ENCODE measurements at places on chromosomes 5 and 9. TPM values are rescaled to one million over a fixed set of nuclear protein-coding genes. Genes with fewer than 3 reads are reported as not detected.

GRCh38 chr5:96195123-96195522 is 233.5 kb upstream of the ELL2 start:
- no peak for DNase-seq

- no peak for DNase-seq
Measured at GRCh38 chr9:22036866-22037626, 27.9 kb upstream of the CDKN2B start.

RANBP17 gene
- total RNA-seq: 0.34 TPM

OGN gene
- not detected for total RNA-seq

CYLC2 gene
- total RNA-seq: not detected

AFAP1L1 gene
- total RNA-seq: 11.7 TPM

DNA sequence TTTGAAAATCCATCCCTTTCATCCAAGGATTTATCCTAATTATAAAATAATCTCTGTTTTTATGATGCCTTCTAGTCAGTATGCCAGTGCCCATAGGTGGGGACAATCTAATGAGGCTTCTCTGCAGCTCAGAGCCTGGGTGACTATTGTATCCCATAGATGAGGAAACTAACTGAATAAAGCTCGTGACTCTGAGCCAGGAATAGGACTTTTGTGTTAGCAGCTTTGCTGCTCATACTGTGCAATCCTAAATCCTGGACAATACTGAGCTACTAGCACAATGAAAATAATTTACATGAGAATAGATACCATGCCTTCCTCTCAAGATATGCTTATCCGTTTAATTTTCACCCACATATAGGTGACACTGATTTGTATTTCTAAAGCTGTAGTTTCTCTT is 443.0 kb downstream of the PLK2 start:
- DNase-seq: no peak

DNA sequence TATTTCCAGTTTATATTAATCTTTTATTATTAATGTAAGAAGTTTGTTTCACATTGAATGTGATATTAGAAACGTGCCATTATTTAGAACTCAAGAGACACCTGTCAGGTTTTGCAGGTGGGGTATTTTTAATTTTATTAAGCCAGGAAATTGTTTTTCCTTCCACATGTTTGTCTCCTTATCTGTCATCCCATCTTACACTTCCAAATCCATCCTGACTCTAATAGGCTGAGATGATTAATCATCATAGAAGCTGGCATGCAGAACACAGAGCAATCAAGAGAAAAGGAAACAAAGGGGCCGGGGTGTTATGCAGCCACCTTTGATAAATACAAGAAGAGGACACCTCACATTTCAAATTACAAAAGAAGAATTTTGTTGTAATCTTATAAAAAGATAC is 506.5 kb downstream of the ISL1 start:
- DNase-seq: no peak

DNA sequence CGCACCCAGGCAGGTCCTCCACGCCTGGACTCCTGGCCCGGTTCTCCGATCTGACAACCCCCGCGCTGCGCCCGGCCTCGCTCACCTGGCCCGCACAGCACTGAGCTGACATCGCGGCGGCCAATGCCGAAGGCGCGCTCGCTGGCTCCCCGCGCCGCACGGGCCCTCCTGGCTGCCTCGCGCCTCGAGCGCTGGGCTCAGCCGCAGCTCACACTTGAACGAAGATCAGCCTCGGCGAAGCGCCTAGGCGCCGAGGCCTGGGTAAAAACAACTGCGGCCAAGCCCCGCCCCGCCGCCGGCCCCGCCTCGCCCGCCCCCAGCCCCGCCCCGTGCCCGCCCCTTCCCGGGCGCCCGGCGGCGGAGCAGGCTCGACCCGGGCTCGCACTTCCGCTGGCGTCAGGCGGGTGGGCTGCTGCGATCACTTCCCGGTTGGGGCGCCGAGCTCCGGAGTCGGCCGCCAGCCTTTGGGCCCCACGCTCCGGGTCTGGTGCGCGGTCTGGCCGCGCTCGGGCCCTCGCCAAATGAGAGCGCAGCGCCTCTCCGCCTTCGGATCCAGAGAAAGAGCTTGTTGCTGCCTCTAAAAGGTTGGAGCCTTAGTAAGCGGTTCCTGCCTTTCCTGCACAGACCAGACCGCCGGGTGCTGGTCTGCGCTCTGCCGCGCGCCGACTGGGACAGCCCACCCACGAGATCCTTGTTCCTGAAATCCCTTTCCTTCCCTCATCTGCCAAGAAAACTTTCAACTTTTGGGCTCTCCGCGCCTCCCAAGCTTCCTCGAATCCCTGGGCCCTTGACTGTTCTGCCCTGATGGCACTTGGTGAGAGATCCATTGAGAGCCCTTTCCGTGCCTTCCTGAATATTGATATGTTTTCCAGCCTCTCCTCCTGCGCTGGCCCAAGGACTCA is at the start of gene SERINC5:
TSS of gene SERINC5 (minus strand) at position 238 of the 902 bp plus-strand sequence. CDS start at position 112, 126 bp downstream.
- peak; percentile 89 for DNase-seq

GRCh38 chr9:87383344-87384150 is 114.1 kb upstream of the DAPK1 start:
- DNase-seq: peak; percentile 73
